DMS 273 treated with DMSO at 0.1 percent for 48 hours (cell line): ENCODE measurements at places on chromosomes 3 and 15.
A peak's percentile ranks its signal among the peaks of the same experiment; 100 is the strongest.

DNA sequence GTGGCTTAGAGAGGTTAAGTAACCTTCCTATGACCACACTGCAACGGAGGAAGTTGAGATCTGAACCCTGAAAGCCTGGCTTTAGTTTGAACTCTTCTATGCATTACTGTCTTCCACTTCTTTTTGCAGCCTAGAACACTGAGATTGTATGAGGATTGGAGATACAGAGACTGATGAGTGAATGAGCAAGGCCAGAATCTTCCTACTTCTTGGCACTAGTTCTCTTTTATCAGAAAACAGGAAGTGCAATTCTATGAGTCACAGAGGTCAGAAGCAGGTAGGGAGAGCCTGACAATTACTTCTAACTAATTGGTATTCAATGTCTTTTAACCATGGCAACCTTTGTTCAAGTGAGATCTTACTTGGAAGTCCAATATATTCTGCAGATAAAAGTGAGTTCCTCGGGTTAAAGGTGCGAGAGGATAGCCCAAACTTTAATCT, 219.0 kb downstream of the SHQ1 start:
- DNase-seq, result no peak

- no peak for DNase-seq
Measured at GRCh38 chr3:18444595-18445400, 19.7 kb upstream of the SATB1 start.

- DNase-seq, result no peak
Measured at GRCh38 chr3:184977796-184978195, 165.8 kb downstream of the VPS8 start.

DNA sequence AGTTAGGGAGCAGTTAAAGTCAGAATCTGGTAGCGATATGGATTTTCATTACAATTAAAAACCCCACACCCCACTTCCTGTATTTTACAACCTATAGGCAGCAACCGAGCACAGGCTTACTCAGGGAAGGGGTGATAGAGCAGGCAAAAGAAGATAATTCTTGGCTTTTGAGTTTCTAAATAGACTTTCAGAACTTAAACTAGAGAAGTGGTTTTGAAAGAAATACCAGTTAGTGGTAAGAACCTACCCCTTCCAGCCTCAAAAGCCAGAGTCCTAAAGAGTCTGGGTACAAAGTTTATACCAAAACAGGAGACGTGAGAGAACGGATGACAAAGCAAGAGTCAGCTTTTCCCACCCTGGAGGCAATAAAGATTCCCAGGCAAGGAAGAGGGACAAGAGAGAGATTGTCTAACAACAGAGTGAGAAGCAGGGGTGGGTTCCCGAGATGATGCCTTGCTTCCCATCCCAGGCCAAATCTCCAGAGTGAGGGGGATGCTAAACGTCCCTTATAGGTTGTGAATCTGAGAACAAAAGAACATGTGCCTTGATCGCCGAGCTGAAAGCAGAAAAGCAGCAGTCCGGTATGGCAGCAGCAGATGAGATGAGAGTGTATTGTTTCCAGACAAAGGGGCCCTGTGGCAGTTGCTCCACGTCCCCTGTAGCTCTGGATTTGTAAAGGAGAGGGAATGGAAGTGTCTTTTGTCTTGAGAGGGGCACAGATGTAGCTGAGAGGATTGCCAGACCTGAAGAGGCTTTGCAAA, 36.8 kb downstream of the KLHL6 start:
- DNase-seq, result no peak

DNA sequence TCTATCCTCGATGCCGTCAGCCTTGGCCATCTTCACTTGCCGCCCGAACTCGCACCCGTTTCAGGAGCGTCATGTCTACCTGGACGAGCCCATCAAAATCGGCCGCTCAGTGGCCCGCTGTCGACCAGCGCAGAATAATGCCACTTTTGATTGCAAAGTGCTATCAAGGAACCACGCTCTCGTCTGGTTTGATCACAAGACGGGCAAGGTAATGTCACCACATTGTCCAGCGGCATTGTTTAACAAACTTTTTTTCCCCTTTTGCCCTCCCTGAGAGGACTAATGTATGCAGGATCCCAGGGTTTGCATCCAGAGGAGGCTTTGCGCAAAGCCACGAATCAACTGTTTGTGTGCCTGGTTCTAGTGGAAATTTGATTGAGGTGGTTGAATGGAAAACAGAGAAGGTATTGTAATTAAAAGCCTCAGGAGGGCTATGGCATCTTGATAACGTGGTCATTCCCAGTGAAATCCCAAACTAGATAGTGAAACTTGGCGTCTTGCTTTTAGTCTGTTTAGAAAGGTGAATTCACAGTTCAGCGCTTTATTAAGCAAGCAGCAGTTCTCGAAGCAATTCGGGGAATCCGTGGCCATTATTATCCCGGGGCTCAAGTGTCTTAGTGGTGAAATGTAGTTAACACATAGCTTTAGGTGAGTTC, 1.7 kb downstream of the SLMAP start:
- DNase-seq, result no peak

GRCh38 chr15:101497484-101498034, 8.1 kb upstream of the PCSK6 start:
- no peak for DNase-seq

GRCh38 chr15:60035344-60035743, 31.2 kb downstream of the FOXB1 start:
- no peak for DNase-seq

- DNase-seq, result no peak
Measured at GRCh38 chr3:42685363-42685881, at the start of gene KLHL40. TSS of gene KLHL40 (plus strand) at chr3:42685537. CDS start at chr3:42685619, 82 bp downstream.

- peak; percentile 41 for DNase-seq
Measured at GRCh38 chr15:32029409-32029861, 880 bp upstream of the CHRNA7 start.

GRCh38 chr3:29214009-29214658, 66.7 kb upstream of the RBMS3 start:
- DNase-seq, result no peak

- DNase-seq, result no peak
Measured at GRCh38 chr3:65914032-65914739, 124.5 kb downstream of the MAGI1 start.

DNA sequence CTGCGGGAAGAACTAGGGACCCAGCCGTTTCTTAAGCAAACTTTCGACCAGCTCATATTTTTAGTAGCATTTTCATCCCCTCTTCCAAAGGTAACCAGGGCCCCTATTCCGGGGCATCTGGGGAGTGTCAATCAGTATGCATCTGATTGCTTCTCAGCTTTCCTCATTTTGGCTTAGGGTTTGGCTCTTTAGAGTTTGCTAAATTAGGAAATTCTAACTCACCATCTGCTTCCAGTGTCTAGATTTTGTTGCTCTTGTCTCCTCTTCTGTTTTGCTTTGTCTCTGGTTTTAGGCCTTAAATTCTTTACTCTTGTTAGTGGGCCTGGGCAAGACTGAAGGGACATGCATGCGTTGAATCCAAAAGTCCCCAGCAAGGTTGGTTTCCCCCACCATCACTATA, 9.6 kb upstream of the ABTB1 start:
- no peak for DNase-seq

DNA sequence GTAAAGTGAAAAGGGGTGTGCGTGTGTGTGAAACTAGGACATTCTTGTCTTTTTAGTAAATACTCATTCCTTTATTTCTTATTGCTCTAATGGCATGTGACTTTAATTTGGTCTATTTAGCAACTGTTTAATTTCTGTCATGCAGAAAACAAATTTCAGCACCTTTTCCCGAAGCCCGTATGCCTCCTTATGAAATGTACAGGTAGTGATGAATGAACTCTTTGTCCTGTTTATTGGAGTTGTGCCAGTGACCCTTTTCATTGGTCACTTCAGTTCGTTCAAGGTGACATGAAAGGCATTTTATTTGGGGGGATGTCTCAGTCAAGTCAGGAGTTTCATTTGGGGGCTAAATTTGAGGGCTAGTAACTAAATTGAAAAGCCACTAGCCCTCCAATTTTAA, 55.2 kb downstream of the ITPR1 start:
- DNase-seq, result no peak

DNA sequence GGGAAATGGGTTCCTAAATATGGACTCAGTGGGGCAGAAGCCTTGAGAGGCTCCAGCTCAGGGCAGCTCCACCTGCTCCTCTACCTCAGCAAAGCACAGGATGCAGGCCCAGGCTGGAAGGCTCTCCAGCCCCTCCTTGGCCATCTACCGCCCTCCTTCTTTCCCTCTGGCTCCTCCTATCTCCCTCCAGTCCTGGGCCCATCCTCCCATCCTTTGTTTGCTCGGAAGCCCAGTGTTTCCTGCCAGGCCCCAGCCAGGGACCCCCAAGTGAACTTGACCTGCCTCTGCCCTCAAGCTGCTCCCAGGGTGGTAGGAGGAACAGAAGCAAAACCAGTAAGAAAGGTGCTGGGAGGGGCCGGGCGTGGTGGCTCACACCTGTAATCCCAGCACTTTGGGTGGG, 20.1 kb downstream of the MAPKAPK3 start:
- DNase-seq, result no peak

DNA sequence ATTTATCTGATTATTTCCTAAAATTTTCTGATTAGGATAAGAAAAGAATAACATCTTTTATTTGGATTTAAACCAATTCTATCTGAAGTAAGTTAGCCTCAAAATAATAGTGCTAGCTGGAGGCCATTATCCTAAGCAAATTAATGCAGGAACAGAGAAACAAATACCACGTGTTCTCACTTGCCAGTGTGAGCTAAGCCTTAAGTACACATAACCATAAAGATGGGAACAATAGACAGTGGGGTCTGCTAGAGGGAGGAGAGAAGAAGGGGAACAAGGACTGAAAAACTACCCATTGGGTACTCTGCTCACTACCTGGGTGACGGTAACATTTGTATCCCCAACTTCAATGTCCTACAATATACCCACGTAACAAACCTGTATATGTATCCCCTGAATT, 31.3 kb upstream of the LYSMD4 start:
- DNase-seq, result no peak

GRCh38 chr15:82228750-82229149, 33.8 kb downstream of the EFL1 start:
- no peak for DNase-seq

DNA sequence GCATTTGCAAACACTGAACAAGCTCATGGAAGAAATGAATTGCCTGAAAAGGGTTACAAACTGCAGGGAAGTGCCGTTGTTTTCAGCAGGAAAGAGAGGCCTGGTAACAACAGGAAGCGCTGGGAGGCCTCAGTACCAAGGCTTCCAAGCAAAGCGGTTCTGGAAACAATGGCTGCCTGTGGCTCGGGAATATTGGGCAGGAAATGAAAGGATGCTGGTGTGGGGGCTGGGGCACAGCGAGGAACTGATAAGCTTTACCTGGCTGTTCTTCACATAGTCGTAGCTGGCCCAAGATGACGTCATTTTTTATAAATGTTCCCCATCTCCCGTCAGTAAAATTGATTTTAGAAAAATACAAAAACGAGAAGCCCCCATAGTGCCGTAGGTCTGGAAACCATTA, 55.9 kb downstream of the ARHGAP31 start:
- no peak for DNase-seq
